ENCODE measurements at places on chromosomes 3 and 15.

DNA sequence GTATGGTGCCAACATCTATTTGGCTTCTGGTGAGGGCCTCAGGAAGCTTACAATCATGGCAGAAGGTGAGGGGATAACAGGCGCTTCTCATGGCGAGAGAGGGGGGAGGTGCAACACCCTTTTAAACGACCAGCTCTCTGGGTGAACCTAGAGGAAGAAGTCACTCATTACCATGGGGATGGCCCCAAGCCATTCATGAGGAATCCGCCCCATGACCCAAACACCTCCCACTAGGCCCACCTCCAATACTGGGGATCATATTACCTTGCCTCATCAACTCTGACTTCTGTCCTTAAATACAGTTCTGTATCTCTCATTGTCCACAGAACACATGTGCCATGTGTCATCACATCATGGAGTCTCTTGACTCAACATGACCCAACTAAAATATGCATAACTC is 37.5 kb upstream of the CLRN1 start:
- no peak for DNase-seq

DNA sequence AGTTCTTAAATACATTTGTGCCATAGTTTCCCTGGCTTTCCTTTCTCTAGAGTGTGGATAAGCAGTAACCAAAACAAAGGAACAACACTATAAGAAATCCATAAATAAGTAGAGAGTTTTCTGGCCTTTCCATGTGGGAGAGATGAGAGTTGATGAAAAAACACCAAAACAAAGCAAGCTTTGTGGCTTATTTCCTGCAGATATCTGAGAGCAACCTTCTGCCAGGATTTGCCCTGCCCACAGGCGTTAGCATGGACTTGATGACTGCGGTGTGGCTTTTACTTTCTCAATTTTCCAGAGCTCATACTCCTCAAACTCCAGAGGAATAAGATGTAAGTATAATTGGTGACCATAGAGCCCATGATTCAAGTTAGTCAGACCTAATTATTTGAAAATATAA is 194.9 kb downstream of the RAP2B start:
- no peak for DNase-seq

DNA sequence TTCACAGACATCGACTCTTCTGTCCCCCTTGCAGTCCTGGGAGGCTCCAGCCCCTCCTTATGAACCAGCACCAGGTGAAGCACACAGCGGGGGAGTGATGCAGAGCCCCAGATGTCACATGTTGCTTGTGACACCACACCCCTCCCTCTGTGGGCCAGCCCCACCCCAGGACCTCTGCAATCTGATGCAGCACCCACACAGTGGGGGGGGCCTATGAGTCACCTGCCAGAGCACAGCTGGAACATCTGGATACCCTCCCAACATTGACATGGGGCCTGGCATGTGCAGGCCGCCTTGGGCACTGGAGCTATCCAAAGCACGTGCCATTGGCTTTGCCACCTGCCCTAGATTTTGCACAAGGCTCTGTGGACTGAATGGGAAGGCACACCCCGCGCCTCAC is 70.5 kb downstream of the FEM1B start:
- DNase-seq, result no peak

DNA sequence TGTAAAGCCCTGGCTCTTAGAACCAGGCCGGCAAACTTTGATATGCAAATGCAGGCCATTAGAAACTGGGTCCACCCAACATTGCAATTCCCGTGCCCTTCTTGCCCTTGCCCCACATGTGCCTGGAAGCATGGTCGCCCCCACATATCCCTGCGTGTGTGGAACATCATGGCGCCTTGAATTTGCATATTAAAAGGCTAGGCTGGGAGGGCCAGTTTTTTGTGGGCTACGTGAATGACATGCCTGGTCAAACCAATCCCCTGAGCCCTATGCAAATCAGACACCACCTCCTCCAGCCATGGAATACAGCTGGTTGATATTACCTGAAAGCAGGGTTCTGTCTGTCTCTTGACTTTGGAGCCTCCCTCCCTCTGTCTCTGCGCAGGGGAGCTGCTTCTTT is 58.7 kb upstream of the ARHGEF26 start:
- no peak for DNase-seq

GRCh38 chr15:33292717-33293307 is 18.0 kb upstream of the RYR3 start:
- DNase-seq, result no peak

Measured in effector CD8-positive, alpha-beta T cell (primary cell).